ENCODE measurements at places on chromosomes 11 and 22. TPM values are rescaled to one million over a fixed set of nuclear protein-coding genes. Genes with fewer than 3 reads are reported as not detected.
A peak's percentile ranks its signal among the peaks of the same experiment; 100 is the strongest.

The SNX32 gene
- total RNA-seq = not detected

The RASSF10 gene
- total RNA-seq = not detected

The SEC14L2 gene
- total RNA-seq = 9.7 TPM

The POU2AF3 gene
- not detected for total RNA-seq

The DRD2 gene
- not detected for total RNA-seq

The CATSPER1 gene
- total RNA-seq = 0.17 TPM

The PDGFD gene
- 5.0 TPM for total RNA-seq

The PANX1 gene
- 67.7 TPM for total RNA-seq

The OR4D10 gene
- not detected for total RNA-seq

GRCh38 chr11:112464949-112465348 is 204.3 kb upstream of the PLET1 start:
- no peak for DNase-seq

DNA sequence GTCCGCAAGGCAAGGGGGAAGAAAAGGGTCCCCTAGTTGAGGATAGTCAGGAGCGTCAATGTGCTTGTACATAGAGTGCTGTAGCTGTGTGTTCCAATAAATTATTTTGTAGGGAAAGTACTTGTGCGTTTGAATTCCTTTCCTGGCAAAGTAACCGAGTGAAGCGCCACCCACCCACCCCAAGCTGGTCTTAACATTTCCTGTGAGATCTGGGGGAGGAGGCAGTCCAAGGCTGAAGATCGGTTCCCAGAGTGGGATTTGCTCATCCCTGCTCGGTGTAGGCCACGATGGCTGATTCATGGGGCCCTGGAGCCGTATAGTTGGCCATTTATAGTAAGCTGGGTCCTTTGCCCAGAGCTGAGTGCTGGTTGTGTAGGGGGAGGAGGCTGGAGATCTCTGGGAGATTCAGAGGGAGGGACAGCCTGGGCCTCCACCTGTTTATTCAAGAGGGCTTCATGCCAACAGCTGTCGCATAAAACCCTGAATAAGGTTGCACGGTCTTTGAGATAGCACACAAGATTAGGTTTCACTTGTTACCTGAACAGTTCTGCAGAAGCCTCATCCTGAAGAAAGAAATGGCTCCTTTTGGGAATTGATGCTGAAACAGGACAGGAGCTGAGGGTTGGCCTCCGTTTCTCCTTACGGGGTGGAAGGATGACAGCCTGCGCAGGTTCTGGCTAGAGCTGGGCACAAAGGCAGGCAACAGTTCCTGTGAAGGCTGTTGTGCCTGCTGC is 2.4 kb downstream of the ATF4 start:
- DNase-seq = peak; percentile 50

- no peak for DNase-seq
Observed at GRCh38 chr11:19719960-19720359, 7.3 kb downstream of the NAV2 start.

- DNase-seq = no peak
Observed at GRCh38 chr11:10590218-10590915, 21.9 kb upstream of the LYVE1 start.

DNA sequence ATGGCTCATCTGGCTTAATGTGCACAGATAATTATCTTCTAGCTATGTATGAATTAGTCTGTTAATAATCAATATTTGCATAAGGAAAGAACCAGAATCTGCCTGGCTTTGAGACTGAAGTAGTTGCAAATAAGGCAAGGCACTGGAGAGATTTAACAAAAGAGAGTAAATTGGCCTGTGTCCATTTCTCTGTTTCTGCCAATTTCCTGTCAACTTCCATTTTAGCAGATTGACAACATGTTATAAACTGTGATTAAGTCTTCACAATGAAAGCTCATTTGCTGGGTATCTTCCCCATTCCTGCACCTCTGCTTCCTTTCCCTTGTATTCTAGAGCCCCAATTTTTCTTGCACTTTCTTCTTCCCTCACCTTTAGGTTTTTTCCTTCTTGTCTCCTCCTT is 5.3 kb upstream of the TMEM123 start:
- DNase-seq = peak; percentile 55

GRCh38 chr11:7668911-7669310 is 4.4 kb downstream of the CYB5R2 start:
- DNase-seq = peak; percentile 32

- DNase-seq = peak; percentile 97
Observed at GRCh38 chr11:107493117-107493516, 35.5 kb upstream of the CWF19L2 start.

GRCh38 chr11:15826826-15827225 is 529.5 kb downstream of the SOX6 start:
- DNase-seq = no peak

- DNase-seq = no peak
Observed at GRCh38 chr22:27131346-27131745, 474.0 kb downstream of the MIAT start.

DNA sequence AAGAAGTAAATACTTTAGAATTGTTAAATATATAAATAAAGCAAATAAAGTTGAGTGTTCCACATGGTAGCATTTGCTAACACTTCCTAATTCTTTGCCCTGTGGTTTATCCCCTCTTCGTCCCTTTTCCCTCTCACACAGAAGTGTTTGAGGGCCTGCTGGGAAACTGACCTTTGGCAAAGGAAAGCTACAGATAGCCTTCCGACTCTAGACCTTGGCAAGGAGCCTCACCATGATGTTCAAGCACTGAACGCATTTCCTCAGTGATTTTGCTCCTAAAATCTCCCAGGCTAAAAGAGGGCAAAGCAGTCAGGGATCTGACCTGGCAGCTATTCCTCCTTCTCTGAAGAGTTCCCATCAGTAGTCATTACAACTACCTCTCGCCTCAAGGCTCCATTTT is 52.5 kb upstream of the HORMAD2 start:
- DNase-seq = no peak

DNA sequence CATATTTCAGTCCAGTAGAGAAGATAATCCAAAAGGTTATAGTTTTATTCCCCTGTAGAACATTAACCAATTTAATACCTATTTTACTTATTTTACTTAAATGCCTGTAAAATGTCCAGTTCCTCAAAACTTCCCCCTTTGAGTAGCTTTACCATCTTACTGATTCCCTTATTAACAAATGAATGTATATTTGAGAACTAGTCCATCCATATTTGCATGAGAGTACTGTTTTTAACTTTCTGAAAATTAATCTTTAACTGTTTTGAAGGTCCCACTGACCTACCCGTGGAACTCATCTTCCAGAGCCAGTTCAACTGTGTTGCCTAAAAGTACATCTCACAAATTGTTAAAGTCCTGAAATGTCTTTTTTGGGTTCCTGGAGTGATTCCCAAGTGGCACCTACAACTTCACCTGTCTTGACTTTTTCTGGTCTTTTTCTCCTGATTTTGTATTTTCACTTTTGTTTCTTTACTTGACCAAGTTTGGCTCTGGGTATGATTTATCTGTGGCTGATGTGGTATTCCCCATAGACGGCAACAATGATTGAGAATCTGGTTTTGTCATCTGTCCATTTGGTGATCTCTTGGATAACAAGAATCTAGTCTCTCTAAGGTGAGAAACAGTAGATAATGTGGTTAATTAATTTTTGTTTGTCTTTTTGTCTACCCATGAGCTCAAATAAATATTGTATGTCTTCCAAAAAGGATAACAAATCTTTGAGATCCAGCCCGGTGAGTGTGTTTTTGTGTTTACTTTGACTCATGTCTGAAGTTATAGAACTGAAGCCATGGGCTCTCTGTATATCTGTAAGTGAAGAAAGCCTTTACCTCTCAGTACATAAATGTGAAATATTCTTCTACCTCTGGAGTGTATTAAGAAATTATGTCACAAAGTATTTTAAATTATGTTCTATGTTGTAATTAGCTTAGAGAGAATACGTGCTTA is 174.2 kb downstream of the ETS1 start:
- peak; percentile 91 for DNase-seq

- DNase-seq = no peak
Observed at GRCh38 chr11:6413791-6414201, 5.1 kb downstream of the APBB1 start.

DNA sequence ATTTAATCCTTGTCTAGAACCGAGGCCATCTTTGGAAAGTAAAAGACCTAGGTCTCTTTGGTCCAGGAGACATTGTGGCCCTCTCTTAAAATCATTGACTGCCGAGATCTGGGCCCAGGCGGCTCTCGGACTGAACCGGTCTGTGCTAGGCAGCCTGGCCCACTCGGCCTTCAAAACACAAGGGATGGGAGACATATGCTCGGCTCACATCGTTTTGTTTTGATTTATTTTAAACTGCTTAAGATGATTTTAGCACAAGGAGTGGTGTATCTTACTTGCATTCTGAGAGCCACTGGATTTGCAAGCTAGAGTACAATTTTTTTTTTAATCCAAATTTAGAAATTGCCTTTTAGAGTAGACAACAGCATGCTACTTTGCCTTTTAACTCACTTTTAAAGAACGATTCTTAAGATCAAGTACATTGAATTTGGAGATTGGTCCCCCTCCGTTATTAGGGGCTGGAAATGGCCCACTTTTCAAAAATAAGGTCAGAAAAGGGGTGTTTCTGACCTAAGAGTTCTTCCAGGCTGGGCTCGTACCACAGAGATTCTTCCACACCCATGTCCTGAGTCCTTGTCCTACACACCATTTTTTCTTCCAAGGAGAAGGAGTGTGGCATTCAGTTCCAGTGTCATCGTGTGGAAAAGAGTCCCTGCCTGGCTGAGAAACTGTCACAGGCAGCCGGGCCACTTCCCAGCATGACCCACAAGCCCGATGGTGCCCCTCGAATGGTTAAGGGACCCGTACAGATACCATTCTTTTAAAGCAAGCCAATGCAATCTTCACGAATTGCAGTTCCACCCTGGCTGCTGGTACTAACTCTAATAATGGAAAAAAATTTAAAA is 80.5 kb upstream of the WNT7B start:
- peak; percentile 32 for DNase-seq

GRCh38 chr11:12216671-12217374 is 106.4 kb downstream of the MICAL2 start:
- no peak for DNase-seq

DNA sequence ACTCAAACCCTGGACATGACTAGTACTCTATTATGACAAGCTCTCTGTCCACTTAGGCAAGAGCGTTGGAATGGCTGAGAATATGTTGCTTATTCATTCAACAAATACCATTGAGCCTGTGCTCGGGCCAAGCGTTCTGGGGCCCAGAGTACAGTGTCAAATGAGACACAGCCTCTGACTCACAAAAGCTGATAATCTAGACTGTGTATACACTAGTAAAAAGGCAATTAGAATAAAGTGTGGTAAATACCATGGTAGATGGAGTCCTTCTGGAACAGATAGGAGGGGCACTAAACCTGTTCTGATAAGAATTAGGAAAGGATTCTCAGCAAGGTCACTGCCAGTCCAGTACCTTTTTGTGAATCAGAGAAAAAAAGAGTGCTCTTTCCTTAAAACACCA is 24.7 kb downstream of the KCNE3 start:
- peak; percentile 80 for DNase-seq

Measured in PC-3 (cell line).